ENCODE measurements at places on chromosomes 2 and 18.
A peak's percentile ranks its signal among the peaks of the same experiment; 100 is the strongest.

- DNase-seq: no peak
Measured at GRCh38 chr2:60708630-60709320, 47.3 kb upstream of the PAPOLG start.

- no peak for DNase-seq
Measured at GRCh38 chr2:71596011-71596410, 142.7 kb downstream of the DYSF start.

- peak; percentile 62 for DNase-seq
Measured at GRCh38 chr2:176997074-176997791, 215.4 kb upstream of the HNRNPA3 start.

GRCh38 chr2:70974592-70974991, 3.8 kb upstream of the ANKRD53 start:
- DNase-seq: no peak

- DNase-seq: no peak
Measured at GRCh38 chr2:60884800-60885199, 3.4 kb downstream of the REL start.

- no peak for DNase-seq
Measured at GRCh38 chr2:53473775-53474311, 293.8 kb upstream of the CHAC2 start.

- no peak for DNase-seq
Measured at GRCh38 chr2:29236074-29236473, 120.9 kb downstream of the CLIP4 start.

GRCh38 chr2:118853129-118853640, 5.7 kb upstream of the EN1 start:
- no peak for DNase-seq

- no peak for DNase-seq
Measured at GRCh38 chr2:22281033-22281432, 1103.9 kb upstream of the KLHL29 start.

DNA sequence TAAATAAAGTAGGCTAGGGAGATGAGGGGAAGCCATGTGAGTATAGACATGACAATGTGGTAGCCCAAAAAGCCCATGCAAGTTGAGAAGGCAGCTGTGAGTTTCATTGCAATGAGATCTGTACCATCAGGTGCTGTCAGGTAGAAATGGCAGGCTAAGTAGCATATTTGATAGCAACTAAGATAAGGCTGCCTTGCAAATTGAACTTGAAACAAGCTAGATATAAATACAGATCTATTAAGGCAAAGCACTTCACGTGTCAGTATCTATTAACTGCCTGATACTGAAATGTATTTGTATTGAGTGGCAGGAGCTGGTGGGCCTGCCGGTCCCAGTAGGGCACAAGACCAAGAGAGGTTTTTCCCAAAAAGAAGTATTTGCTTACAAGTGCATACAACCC, 419.9 kb downstream of the TDRD15 start:
- DNase-seq: no peak

DNA sequence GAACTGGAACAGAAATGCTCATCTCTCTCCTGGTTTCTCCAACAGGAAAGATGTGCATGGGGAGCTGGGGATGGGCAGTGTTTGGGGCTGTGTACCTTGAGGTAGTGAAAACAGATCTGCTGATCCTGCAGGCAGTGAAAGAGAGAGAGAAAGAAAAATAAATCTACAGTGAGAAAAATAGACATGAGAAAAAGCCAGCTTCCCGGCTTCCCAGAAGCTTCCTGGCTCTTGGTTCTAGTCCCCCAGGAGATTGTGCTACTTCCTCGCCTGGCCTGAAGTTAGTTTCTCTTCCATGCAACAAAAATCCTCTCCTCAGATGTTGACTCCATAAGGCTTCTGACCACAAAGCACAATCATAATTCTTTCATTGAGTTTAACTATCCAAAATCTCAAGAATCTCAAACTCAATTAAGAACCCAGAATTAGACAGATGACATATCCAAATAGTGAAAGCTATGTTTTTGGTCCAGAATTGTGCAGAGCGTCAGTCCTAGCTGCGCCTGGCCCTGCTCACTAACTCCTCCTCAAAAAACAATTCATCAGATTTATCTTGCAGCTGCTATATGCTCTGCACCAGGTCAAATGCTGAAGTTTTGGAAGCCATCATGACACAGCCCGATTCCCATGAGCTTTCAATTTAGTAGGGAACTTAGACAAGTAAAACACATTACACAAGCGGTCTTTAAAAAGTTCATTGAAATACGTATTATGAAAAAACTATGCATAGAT, 20.1 kb upstream of the NAB1 start:
- DNase-seq: no peak

DNA sequence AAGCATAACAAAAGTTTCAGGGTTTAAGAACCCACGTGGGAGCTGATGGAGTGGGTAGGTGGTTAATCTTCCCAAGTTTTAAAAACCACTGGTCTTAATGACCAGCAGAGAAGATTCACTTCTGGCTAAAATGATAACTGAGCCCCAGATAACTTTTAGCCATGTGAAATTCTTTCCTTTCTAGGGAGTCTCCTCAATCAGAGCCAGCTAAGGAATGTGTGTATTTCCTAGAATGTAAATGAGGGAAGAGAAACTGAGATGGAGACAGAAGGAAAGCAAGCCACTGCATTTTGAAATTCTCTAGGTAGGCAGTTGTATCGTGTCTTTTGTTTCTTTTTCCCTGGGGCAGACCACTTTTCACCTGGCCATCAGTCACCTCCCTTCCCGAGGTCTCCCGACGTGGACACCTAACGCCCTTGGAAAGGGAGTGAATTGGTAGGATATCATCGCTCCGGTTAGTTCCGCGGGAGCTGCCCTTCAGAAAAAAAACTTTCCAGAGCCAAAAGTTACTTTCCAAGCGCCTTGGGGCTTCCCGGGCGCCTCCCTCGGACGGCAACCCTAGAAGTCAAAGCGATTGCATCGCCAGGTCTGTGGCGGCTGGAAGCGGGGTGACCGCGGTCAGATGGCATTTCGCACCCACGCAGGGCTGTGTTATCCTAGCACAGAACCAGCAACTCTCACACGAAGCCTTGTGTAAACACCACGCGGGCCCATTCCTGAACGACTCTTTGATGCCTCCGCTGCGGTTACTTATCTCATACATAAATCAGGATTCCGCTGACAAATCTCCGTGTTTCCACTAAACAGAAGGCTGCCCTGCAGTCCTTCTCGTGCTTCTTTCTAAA, 1.3 kb downstream of the COLEC12 start:
- peak; percentile 74 for DNase-seq

DNA sequence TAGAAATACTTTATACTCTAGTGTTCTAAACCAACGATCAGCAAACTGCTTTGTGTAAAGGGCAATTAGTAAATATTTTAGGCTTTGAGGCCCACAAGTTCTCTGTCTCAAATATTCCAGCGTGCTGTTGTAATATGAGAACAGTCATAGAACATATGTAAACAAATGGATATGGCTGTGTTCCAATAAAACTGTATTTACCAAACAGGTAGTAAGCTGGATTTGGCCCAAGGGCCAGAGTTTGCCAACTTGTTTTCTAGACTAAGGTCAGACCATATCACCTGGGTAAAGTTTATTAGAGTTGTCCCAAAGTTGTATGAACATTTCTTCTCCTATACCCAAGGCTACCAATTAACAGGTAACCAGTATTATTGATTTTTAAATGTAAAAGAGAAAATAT, 303.2 kb upstream of the MC4R start:
- no peak for DNase-seq

GRCh38 chr18:50422286-50422898, 47.5 kb downstream of the SKA1 start:
- no peak for DNase-seq

- no peak for DNase-seq
Measured at GRCh38 chr2:240792629-240793312, 27.2 kb downstream of the KIF1A start.

DNA sequence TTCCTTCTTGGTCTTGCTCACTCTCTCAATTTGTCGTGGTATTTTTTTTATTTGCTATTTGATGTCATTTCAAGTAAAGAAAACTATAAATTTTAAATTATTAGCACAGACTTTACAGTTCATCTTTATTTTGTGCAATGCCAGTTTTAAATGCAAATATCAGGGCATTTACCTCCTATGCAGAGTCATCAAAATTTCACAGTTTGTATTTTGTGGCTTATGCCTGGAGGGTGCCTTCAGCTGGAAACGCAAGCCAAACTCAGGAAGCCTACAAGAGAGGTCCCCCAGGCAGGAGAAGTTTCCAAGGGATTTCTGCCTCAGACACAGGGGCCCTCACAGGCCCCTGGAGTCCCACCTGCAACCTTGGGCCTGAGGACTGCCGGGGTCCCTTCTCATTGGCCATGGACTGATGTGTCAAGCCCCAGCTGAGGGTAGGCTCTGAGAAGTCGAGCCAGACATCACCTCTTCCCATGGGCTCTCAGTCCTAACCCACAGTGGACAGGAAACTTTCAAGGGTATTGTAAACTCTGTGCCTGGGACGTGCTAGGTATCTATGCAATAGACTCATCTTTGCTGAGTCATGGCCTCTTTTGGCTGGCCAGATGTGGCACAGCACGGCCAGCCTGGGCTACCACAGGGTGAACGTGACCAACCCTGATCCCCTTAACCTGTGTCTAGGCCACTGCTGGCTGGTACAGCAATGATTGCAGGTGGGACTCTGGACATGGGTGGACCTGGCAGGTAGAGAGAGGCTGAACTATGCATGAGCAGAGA, 236.5 kb downstream of the CELF4 start:
- no peak for DNase-seq

DNA sequence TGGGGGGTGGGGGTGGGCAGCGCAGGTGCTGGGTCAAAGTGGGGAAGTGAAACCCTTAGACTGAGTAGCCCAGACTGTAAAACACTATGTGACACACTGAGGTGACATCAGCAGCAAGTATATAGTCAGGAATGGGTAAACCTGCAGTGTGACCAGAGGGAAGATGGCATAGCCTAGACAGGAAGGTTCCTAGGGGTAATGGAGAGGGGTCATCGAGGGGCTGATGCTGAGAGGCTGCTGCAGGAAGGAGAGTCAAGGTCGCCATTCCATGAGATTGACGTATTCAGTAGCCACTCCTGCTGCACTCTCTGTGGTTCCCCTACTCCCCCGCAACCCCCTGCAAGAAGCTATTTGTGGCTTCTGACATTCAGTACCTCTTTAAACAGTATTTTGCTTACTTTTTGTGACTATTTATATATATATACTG, 111.7 kb downstream of the CHST9 start:
- DNase-seq: no peak

DNA sequence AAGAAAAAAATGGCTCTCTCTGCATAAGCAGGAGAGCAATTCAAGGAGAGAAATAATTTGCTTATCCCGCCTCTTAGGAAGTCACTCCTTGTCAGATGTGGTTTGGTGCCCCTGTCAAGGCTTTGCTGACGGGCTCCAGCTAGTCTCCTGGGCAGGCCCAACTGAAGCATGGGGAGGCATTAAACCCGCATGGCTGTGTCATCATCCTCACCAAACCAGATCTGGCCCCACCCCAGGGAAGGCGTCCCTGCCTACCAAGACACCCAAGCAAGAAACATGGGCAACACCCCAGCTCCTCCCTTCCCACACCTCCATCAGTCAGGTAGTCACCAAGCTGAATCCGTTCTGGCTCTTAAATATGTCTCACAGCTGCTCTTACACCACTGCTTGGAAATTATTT, 108.0 kb downstream of the SGPP2 start:
- no peak for DNase-seq

- DNase-seq: no peak
Measured at GRCh38 chr2:73610111-73610510, 32.1 kb downstream of the NAT8 start.

GRCh38 chr2:225052703-225053102, 10.4 kb upstream of the DOCK10 start:
- DNase-seq: no peak

DNA sequence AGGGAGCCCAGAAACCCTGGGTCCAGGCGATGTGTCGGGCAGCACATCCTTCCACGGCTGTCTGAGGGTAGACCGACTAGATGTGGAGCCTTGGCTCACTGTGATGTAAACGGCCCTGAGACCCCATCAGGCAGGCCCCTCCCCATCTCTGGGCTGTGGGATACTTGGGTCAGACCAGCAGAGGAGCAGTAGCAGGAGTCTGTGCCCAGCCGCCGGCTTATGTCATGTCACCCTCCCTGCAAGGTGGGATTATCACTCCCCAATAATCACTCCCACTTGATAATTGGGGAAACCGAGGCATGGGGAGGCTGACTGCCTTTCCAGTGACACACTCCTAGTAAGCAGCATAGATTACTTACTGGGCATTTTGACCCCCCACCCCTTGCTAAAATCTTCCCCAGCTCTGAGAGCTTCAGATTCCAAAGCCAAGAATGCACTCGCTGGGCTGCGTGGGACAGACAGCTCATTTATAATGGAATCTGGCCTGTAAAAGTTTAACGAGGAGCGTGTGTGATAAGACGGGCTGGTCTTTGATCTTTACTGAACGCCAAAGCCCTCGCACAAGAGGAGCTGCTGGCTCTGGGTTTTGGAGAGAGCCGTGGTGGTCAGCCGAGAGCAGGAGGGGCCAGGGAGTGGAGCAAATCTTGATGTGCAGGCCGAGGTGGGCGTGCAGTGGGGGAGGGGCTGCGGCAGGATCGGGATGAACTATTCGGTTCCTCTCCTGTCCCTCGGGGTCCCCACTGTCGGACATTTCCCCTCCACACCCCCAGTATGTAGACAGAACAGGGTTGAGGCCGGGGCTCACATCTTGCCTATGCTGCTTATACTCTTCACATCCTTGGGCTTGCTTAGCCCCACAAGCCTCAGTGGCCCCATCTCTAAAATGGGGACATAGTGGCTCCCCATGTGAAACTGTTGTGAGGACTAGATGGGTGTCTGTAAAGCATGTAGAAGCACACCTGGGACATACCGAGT, 200.0 kb downstream of the GLI2 start:
- peak; percentile 87 for DNase-seq

GRCh38 chr18:24660956-24661355, 200.5 kb downstream of the HRH4 start:
- DNase-seq: no peak

DNA sequence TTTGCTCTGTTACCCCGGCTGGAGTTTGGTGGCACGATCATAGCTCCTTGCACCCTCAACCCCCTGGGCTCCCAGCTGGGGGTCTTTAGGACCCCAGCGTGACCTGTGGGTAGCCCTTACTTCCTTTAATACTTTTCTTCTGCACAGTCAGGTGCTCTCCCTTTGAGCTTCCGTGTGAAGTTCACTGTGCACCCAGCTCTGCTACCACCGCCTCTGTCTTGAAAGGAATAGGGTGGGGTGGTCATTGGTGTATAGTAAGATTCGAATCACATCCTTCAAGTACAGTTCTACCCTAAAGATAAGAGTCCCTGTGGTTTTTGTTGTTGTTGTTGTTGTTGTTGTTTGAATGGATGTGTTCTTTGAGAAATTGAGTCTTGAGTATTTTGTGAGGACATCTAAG, 267.4 kb downstream of the NEDD4L start:
- DNase-seq: no peak

DNA sequence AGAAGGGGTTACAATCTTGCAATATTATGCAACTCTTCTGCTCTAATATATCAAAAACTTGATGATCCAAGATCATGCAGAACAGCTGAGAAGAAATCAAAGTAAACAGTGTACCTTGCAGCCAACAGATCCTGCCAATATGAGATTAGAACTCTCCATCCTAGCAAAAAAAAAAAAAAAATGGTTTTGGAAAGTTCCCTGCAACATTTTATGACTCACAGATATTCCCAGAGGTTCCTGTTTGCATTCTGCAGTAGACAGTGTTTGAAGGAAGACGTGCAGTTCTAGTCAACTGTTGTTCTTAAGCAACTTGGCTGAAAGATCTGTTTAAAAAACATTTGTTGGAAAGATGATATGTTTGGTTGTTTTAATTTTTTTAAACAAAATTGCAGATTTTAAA, 103.6 kb upstream of the WDR75 start:
- DNase-seq: peak; percentile 46

Measured in AG09309 (cell line).